ENCODE measurements at places on chromosomes 3 and 15.
A peak's percentile ranks its signal among the peaks of the same experiment; 100 is the strongest.

DNA sequence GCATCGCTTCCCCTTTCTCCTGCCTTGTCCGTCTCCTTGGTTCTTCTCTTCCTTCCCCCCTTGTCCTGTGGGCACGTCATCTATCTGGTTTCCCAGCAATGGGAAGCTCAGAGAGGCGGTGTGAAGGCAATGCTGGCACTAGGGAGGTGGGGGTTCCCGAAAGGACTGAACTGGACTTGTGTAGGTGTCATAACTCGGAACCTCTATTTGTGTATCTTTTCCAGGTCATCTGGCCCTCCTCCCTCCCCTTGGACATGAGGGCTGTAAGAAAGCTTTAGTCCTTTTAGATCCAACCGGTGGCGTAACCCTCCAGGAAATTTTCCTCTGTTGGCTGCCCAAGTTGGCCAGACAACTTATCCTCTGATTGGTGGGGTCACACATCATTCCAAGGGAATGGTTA, 231.5 kb upstream of the TLE3 start:
- no peak for DNase-seq

- DNase-seq = peak; percentile 21
Measured at GRCh38 chr3:58082047-58082446, 73.8 kb downstream of the FLNB start.

- no peak for DNase-seq
Measured at GRCh38 chr3:149366941-149367840, 10.3 kb downstream of the TM4SF1 start.

GRCh38 chr3:48536785-48537184, 19.8 kb downstream of the PFKFB4 start:
- DNase-seq = no peak

- no peak for DNase-seq
Measured at GRCh38 chr15:25093455-25094029, 138.8 kb downstream of the SNRPN start.
